ENCODE measurements at places on chromosomes 13 and 19.

GRCh38 chr13:21812192-21812626, 141.3 kb downstream of the FGF9 start:
- DNase-seq = no peak
- no peak overlapping the region for H3K27ac ChIP-seq
- H3K27me3 ChIP-seq = peaks cover 4% of the 10 kb centered on the region

GRCh38 chr19:6416658-6417405, 7.8 kb downstream of the KHSRP start:
- H3K4me3 ChIP-seq = no peak overlapping the region
- DNase-seq = no peak

DNA sequence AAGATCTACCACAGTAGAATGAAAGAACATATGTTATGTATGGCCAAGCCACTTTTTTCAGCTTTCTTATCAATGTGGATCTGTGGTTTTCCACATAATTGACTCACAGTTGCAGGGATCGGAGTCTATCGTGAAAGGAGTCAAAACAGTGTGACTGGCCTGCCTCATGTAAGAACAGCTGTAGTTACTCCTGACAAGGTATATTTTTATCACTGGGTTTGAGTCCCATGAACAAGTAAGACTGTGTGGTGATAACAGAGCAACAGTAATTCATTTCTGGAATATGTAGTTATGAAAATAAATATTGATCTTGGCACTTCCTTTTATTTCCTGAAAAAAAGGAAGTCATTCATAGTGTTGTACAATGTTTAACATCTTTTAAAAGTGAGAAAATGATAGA, 416.6 kb downstream of the KLF12 start:
- no peak overlapping the region for H3K4me3 ChIP-seq
- DNase-seq = no peak
- H3K36me3 ChIP-seq = peaks cover 19% of the 10 kb centered on the region
- H3K4me1 ChIP-seq = peaks cover 51% of the 10 kb centered on the region

DNA sequence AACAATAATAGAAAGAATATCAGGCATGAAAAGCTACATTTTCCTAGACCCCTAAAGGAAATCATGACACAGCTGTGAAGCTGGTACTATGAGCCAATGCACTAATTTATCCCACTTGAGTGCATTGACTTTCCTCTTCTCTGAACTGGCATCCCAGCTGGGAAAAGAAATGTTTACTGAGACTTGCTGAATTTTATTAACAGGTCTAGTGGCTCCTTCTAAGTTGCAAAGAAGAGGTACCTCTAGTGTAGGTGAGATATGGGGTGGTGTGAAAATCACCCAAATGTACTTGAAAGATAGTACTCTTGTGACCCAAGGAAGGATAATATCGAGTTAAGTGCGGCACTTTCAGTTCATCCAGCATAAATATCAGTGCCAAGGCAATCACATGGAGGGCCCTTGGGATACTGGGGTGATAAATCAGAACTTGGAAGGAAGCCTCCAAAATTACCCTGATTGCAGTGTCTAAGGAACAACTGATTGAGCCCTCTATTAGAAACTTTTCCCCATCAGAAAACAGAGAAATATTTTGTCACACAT, 369.2 kb downstream of the PCDH9 start:
- no peak for DNase-seq
- no peak overlapping the region for H3K4me3 ChIP-seq
- H3K36me3 ChIP-seq = no peaks in the 10 kb centered on the region
- H3K27ac ChIP-seq = no peak overlapping the region
- no peaks in the 10 kb centered on the region for H3K27me3 ChIP-seq

GRCh38 chr19:18304208-18304457, 18.7 kb downstream of the LSM4 start:
- peak overlapping the region; percentile 94 for H3K4me3 ChIP-seq
- H3K27me3 ChIP-seq = no peaks in the 10 kb centered on the region
- H3K36me3 ChIP-seq = peaks cover 23% of the 10 kb centered on the region
- H3K4me1 ChIP-seq = peaks cover 44% of the 10 kb centered on the region
- no peak for DNase-seq
- peak overlapping the region; percentile 99 for H3K27ac ChIP-seq

- no peak for DNase-seq
- no peak overlapping the region for H3K27ac ChIP-seq
- no peaks in the 10 kb centered on the region for H3K27me3 ChIP-seq
- H3K36me3 ChIP-seq = peaks cover 8% of the 10 kb centered on the region
- H3K4me1 ChIP-seq = peaks cover 10% of the 10 kb centered on the region
These were observed 176.9 kb downstream of the KDM4B start for GRCh38 chr19:5145521-5146511.

DNA sequence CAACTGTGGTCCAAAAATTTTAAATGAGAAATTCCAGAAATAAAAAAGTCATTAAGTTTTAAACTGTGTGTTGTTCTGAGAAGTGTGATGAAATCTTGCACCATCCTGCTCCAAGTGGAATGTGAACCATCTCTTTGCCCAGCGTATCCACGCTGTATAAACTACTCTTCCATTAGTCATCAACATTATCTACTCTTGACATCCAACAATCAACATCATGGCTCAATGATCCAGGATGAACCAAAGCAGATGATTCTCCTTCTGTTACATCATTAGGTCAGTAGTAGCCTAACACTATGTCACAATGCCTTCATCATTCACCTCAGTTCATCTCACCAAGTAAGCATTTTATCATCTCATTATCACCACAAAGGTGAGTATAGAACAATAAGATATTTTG, 55.3 kb downstream of the SUCLA2 start:
- H3K36me3 ChIP-seq = peaks cover 32% of the 10 kb centered on the region
- no peak overlapping the region for H3K27ac ChIP-seq
- no peaks in the 10 kb centered on the region for H3K27me3 ChIP-seq
- H3K4me3 ChIP-seq = no peak overlapping the region
- H3K4me1 ChIP-seq = no peaks in the 10 kb centered on the region

Measured in activated CD8-positive, alpha-beta memory T cell treated with anti-CD3 and anti-CD28 coated beads, Interleukin-2, amount 10 ng/mL, durations not matched to agents 7 days and 5 days (primary cell).